CD4-positive, alpha-beta T cell treated with Interleukin-2 at 100 ng/mL for 4 hours (primary cell): ENCODE measurements at places on chromosomes 11 and 22.

DNA sequence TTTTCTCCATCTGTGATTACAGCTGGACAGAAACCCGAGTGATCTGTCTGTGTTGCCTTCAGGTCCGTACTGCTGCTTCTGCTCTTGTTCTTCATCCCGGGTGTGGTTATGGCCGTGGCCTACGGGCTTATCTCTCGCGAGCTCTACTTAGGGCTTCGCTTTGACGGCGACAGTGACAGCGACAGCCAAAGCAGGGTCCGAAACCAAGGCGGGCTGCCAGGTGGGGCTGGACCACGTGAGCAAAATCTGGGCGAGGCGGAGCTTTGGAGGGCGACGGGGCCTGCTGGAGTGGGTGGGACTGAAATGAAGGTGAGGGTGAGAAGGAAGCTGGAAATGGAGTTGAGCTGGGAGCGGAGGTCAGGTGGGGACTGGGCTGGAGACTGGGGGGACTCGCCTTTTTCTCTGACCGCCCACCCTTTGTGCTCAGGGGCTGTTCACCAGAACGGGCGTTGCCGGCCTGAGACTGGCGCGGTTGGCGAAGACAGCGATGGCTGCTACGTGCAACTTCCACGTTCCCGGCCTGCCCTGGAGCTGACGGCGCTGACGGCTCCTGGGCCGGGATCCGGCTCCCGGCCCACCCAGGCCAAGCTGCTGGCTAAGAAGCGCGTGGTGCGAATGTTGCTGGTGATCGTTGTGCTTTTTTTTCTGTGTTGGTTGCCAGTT is 11.1 kb downstream of the CCKBR start:
- no peak for DNase-seq

DNA sequence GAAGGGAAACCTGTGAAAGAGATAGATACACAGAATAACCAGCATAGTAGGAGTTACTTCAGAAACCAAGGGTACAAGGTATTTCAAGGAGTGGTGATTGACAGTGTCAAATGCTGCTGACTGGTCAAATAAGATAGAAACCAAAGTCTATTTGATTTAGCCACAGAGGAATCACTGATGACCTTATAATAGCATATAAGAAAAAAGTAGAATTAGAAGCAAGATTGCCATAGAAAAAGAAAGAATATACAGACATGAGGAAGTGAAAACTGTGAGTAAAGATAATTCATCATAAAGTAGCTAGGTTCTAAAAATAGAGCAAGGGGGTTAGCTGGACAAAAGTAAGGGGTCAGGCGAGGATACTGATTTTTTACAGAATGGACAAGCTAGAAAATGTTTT is 14.2 kb downstream of the ZBTB44 start:
- no peak for DNase-seq

GRCh38 chr11:76824980-76825725 is 35.6 kb upstream of the ACER3 start:
- DNase-seq: no peak

GRCh38 chr11:94185416-94186084 is 56.9 kb downstream of the PANX1 start:
- DNase-seq: no peak

DNA sequence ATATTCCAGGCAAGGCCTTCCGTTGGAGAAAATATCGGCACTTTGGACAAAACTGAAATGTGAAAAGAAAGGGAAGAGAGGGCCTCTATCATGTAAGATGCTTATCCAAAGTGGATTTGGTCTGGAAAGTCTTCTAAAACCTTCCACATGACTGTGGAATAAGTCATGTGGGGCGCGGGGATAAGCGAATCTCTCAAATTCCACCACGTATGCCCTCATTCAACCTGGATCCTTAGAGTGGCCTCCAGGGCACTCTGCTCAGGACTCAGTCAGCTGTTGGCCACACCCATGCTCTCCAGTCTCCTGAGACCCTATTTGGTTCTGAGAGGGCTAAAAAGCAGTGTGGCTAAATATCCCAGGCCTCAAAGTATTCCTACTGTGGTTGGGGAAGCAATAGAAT is 2.0 kb upstream of the TIMP3 start:
- no peak for DNase-seq

DNA sequence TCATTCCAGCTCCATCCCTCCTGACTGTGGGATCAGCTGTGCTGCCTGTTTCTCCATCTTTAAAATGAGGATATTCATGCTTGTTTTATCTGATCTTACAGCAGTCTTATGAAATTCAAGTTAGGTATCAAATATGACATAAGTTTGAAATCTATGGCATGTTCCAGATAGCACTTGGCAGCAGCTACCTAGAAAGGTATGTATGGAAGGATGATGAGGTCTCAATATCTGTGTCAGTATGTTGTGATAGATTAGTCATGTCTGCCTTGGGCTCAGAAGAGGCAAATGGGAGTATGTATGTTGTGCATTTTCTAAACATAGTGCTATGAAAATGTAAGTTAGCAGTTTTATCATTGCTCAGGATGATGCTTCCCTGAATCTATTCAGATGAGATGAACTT is 122.1 kb downstream of the NAV2 start:
- no peak for DNase-seq

- no peak for DNase-seq
These were observed 1145.1 kb downstream of the LRRC4C start for GRCh38 chr11:40314327-40314726.

GRCh38 chr11:44623341-44623730 is 57.9 kb downstream of the CD82 start:
- DNase-seq: no peak
